ENCODE measurements at places on chromosomes 16 and 17.

- no peak for DNase-seq
Measured at GRCh38 chr16:85258629-85259028, 146.4 kb upstream of the CIBAR2 start.

- DNase-seq: no peak
Measured at GRCh38 chr16:78523212-78523985, 423.9 kb downstream of the WWOX start.

DNA sequence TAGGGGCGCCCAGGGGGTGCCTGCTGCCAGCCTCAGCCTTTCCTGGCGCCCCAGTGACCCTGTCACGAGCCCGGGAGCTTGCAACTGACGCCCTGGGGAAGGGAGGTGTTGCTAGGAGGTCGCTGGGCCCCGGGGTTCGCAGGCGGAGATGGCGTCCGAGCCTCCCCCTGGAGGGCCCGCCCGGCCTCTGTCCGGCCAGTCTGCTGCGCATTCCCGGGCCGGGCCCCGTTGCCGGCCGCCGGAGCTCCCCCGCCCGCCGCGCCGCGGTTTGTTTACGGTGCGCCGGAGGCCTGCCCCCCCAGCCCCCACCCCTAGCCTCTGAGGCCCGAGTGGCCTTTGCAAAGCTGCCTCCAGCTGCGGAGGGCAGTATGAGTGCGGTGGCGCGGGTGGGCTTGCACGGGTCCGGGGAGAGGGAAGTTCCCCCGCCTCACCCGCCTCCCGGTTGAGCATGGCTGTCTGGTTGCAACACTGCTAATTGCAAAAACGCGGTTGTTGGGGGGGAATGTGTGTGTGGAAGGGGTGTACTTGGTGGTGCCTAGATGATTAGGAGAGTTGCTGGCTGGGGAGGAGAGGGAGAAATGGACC lies 514 bp downstream of the THRA start:
- DNase-seq: no peak

DNA sequence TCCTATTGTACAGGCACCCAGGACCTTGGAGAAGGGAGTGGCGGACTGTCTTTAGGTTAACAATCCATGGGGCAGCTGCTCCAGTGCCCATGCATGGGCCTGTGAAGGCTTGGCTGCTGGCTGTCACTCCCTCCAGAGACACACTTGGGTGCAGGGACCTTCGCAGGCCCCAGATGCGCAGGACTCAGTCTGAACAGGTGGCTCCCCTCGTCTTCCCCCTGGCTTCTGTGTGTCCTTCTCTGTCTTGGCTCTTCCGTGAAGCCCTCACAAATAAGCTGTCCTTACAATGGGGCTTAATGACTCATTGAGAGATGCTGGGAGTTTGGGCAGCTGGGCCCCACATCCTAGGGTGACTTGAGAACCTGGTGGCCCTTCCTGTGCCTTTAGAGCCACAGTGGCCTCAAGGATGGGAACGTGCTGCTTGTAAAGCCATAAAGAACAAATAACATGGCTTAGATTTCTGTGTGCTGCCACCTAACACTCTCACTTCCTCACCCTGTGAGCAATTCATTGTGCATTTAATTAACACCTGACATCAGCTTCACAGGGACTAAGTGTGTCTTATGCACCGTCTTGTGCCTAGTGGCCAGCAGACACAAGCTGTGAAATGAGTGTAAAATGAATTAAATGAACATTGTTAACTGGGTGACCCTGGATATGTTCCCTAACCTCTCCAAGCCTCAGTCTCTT lies 340.7 kb downstream of the SNX29 start:
- no peak for DNase-seq

- no peak for DNase-seq
Measured at GRCh38 chr17:37182786-37183465, 192.9 kb upstream of the C17orf78 start.

DNA sequence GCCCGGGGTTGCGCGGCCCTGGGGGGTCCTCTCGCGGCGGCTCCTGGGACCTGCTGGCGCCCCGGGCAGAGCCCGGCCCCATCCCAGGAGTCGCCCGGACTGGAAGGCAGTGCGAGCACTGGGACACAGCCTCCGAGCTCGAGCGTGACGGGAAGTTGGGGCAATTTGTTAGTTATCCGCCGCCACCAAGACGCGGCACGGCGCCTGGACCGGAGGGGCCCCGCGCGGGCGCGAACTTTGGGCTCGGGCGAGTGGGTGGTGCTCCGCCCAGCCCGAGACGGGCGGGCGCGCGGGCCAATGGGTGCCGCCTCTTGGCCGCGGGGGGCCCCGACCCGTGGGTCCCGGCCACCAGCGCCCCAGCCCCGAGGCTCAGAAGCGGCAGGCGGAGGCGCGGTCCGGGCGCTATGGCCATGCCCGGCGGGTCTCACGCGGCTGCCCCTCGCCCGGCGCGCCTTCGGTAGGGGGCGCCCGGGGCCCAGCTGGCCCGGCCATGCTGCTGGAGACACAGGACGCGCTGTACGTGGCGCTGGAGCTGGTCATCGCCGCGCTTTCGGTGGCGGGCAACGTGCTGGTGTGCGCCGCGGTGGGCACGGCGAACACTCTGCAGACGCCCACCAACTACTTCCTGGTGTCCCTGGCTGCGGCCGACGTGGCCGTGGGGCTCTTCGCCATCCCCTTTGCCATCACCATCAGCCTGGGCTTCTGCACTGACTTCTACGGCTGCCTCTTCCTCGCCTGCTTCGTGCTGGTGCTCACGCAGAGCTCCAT lies at the start of gene ADORA2B:
TSS of gene ADORA2B (plus strand) at position 372 of the 768 bp plus-strand sequence. CDS start at position 491, 119 bp downstream.
- DNase-seq: no peak

DNA sequence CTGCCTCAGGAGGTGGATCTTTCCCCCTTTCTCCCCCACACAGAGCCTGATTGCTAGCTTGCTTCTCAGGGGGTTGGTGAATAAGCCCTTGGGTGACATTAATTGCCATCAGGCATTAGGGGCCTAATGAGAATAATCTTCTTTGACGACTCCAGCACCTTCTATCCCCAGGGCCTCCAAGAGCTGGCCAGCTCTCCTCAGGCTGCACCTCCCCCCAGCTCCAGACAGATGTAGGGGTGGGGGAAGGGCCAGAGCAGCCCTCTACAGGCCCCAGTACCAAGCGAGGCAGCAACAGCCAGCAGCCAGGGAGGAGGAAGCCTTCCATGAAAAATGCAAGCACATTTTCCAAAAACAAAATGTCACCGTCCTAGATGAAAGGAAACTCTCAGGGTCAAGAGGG lies 1.4 kb upstream of the TMEM132E start:
- DNase-seq: no peak

DNA sequence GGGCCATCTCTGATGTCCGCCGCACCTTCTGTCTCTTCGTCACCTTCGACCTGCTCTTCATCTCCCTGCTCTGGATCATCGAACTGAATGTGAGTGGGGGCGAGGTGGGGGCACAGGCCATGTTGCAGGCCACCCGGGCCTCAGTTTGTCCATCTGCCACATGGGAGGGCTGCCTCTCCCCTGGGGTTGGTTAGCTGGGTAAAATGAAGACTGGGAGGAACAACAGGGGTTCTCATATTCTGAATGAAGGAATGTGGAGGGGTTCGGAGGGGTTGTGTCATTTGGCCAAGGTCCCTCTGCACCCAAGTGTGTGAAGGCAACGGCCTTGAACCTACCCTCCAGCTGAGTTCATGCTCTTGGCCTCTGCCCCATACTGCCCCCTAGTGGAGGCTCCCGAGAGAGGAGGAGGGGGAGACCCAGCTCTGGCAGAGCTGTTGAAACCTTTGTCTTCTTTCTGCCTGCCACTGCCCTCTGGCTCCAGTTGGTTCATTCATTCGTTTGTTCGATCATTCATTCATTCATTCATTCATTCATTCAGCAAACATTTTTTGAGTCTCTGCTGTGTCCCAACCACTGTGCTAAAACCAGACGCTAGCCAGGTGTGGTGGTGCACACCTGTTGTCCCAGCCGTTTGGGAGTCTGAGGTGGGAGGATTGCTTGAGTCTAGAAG lies 11.4 kb upstream of the TCAP start:
- DNase-seq: no peak

- no peak for DNase-seq
Measured at GRCh38 chr17:54029986-54030385, 207.3 kb downstream of the KIF2B start.

DNA sequence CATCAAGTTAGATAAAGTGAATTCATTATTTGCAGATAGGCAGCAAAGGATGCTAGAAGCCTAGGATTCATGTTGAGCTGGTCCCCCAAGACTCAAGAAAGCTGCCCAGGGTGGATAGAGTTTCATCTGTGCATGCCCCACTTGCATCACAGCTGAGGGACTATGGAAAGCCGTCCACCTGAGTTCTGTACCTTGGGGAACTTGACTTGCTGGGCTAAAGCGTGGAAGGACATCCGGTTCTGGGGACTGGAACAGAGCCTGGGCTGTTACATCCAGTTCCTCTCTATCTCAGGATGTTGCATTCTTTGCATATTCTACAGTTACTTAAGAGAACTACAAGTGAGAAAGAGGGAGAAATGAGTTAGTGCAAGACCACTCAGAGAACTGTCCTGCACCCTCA lies 458.4 kb downstream of the SHISA9 start:
- DNase-seq: no peak

GRCh38 chr17:51604299-51605020 lies 344.1 kb downstream of the UTP18 start:
- no peak for DNase-seq

DNA sequence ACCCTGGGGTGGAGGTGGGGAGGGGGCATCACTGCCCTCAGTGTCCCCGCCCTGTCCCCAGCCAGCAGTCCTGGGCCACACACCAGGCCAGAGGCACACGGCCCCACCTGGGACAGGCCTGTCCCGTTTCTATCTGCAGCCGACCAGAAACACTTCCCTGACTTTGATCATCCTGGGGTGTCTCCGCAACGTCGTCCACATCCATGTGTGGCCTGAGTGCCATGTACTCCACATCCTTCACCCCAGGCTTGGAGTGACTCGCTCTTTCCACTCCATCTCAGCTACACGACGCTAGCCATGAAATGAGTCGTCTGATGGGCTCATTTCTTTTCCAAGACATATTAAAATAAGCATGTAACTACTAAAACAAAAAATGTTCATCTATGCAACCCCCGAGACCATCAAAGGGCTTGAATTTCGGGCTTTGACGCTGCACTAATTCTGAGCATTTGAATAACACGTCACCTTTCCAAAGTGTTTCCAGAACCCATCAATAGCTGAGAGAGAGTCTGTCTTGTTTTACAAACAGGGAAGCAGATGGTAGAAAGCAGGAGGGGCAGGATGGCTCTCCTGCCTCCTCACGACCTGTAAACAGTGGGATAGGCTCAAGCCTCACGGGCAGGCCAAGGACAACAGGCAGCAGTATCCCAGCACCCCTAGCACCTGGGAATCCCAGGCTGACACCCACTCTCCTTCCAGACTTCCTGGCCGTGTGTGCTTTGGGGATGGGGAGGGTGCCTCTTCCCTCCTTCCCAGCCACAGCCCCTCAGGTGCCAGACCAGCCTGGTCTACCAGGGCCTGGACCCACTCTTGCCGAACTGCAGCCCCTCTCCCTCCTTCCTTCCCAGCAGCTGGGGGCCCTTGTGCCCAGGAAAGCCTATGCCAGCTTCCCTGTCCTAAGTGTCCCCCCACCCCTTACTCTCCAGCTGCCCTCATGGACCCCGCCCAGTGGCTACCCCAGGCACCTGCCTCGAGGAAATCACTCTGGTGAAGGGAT lies 20.0 kb upstream of the RASD1 start:
- DNase-seq: no peak

GRCh38 chr17:16027708-16028584 lies 28.3 kb downstream of the TTC19 start:
- no peak for DNase-seq

DNA sequence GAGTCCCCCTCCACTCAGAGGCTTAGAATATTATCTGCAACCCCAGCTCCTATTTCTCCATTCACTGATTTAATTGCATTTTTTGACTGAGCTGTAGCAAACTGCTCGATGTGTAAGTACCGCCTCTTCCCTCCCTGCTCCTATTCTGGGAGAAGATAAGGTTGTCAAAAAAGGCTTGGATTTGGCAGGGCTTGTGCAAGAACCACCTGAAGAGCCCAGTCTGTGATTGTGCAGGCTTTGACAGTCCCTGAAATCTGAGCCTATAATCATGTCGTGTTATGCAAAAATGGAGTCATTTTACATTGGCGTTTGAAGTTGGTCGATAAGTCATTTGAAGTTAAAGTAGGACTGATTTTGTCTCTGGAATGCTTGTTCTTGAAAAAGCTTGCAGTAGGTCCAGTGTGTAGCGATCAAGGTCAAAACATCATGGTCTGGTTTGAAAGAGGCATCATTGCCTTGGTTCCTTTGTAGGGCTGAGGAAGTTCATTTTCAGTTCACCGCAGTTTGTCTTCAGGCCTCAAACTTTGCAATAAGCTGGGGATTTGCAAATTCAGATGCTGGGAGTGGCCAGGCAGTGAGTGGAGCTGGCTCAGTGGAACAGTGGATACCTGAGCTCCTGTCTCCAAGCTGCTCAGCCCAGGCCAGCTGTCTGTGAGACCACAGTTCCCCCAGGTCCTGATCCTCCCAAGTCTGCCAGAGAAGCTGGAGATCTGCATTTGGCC lies 68.8 kb downstream of the KATNIP start:
- DNase-seq: no peak

GRCh38 chr17:73652886-73653480 lies 8.7 kb upstream of the SDK2 start:
- peak; percentile 14 for DNase-seq

GRCh38 chr17:82212331-82213250 lies at the start of gene CCDC57:
Gene CCDC57 (minus strand): TSS chr17:82212842. CDS start chr17:82201944, 10,898 bp downstream.
- DNase-seq: peak; percentile 86

DNA sequence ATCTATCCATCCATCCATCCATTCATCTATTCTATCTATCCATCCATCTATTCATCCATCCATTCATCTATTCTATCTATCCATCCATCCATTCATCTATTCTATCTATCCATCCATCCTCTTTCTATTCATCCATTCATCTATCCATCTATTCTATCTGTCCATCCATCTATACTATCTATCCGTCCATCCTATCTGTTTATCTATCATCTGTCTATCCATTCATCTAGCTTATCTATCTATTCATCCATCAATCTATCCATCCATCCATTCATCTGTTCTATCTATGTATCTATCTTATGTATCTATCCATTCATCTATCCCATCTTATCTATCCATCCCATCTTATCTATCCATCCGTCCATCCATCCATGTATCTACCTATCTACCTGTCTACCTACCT lies 8.8 kb downstream of the RNF213 start:
- no peak for DNase-seq

DNA sequence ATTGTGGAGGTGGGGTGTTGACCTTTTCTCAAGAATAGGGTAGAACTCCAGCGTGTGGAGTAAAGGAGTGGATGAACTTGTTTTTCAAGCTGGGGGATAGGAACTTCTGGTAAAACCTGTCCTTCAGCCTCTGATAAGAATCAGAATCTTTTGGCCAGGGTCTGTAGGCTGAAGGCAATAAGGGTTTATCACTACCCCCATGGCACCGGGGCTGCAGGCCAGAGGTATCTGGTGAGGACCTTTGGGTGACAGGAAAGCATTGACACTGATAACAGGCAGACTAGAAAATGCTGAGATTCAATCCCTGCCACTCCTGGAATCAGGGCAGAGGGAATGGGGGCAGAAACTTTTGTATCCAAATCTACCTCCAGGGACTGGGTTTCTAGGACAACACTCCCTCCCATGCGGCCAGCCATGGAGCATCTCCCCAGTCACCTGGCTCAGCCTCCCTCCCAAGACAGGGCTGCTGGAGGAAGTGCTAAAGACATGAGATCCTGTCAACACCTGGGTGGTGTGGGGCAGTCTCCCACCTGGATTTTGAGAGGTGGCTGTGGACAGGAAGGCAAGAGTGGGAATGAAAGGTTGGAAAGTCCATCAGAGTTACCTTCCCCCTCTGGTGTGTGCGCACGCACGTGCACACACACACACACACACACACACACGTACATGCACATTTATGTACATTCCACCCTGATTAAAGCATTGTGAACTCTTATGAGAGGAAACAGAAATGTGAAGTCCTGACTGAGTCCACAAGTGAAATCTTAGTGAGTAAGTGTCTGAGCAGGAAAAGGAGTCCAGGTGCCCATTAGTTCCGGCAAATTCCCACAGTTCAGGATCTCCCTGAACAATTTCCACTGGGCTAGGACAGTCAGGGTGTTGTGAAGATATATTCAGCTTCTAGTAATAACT lies 53.1 kb upstream of the MARCHF10 start:
- peak; percentile 47 for DNase-seq

All from coronary artery (tissue), 2 donors.